ENCODE measurements at places on chromosomes 4 and X.

DNA sequence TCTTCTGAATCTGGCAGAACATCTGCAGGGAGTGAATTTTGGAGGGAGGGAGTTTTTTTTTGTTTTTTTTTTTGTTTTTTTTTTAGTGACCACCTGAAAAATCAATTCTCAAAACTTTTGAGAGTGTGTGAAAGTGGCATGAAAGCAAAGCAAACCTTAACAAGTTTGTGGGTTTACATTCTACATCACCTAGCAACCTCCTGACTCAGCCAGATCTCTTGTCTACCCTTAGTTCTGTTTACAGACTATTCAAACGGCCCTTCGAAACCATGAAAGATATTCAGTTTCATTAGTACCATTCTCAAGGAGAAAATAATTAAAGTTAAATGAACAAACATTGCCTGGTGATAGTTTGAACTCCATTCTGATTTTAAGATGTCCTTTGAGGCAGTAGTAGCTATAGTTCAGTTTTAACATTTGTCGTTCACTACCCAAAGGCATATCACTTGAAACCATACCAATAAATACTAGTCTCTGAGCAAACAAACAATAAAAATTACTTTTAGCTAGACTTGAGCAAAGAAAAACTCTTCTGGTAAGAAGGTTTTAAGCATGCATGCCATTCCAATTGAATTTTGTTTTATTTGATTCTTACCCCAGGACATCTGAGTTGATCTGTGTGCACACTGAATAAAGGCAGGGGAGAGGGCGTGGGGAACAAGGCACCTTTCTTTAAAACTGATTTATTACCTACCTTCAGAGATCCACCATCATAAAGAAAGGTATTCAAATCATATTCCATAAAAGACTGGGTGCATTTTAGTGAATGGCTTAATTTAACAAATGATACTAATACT lies 137.7 kb downstream of the ARX start:
- DNase-seq = peak; percentile 30

GRCh38 chr4:46146993-46147392 lies 23.1 kb upstream of the GABRG1 start:
- no peak for DNase-seq

GRCh38 chr4:120858776-120859175 lies 63.8 kb downstream of the PRDM5 start:
- no peak for DNase-seq

- DNase-seq = no peak
These were observed 136.5 kb upstream of the AADAT start for GRCh38 chr4:170226288-170226687.

GRCh38 chrX:5155301-5155700 lies 1073.4 kb downstream of the NLGN4X start:
- DNase-seq = no peak

- DNase-seq = no peak
These were observed 1420.4 kb downstream of the RAPGEF2 start for GRCh38 chr4:160523231-160523630.

DNA sequence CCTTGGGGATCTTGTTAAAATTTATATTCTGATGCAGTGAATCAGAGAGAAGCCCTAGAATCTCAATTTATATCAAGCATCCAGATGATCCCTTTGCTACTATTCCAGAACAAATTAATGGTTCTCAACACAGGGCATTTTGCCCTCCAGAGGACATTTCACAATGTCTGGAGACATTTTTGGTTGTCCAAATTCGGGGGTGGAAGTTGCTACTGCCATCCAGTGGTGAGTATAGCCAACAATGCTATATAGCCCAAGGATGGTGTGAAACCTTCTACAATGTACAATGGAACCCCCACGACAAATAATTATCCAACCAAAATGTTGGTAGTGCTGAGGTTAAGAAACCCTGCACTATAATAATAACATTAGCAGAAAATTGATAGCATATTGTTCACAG lies 2440.0 kb downstream of the PCDH7 start:
- DNase-seq = peak; percentile 13

DNA sequence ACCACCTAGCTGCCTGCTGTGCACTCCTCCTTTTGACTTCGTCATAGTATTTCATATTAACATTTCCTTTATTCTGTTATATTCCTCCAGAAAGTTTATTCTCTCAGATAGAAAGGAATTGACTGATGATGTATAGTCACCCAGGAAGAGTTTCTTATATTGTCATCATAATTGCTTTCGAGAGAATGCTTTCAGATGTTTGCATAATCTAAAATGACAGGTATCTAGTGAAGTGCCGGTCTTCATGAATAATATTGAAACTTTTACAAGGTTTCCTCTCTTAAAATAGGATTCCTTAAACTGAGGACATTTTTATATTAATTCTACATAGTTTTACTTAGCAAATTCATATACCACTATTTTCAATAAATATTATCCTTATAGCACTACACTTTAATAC lies 10.1 kb downstream of the SEC24D start:
- no peak for DNase-seq

GRCh38 chrX:155334486-155335336 lies at the start of gene CLIC2:
TSS of gene CLIC2 (minus strand) at chrX:155334614. CDS start at chrX:155334427, 187 bp downstream.
- DNase-seq = no peak

GRCh38 chrX:150767045-150767395 lies 73.8 kb downstream of the MTMR1 start:
- no peak for DNase-seq

- DNase-seq = no peak
These were observed 20.6 kb upstream of the KIAA0232 start for GRCh38 chr4:6761649-6762615.

DNA sequence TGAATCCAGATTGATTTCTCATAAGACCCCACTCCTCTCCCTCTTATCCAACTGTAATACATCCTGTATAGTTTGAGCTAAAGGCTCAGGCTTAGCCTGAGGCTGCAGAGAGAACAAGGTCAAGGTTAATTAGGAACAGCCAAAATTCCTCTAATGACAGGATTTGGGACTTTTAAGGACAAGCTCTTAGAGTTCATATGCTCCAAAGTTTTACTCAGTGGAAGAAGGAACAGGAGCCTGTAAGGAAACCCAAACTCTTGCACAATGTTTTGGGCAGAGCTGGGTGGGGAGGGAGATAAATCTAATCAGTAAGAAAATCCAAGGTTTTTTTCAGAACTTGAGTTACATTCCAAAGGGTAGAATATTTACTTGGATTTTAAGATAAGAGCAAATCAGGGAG lies 238.8 kb downstream of the QDPR start:
- DNase-seq = no peak

- no peak for DNase-seq
These were observed 31.1 kb upstream of the BMPR1B start for GRCh38 chr4:94726524-94727123.

- DNase-seq = no peak
These were observed 20.0 kb upstream of the EFNB1 start for GRCh38 chrX:68808686-68809357.

DNA sequence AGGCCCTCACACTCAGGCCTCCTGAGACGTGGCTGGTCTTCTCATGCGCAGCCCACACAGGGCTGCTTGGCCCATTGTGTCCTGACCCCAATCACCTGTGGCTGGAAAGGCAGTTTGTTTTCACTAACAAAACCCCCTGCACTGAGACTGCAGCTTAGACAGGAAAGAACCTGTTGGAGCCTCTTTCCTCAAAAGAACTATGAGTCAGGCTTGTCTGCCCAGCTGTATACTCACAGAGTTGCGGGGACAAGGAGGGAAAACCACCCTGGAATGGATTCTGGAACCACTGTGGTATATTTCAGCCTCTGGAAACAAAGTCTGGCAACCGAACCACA lies 5.2 kb upstream of the TMEM156 start:
- no peak for DNase-seq

GRCh38 chrX:69991685-69992084 lies 58.1 kb downstream of the AWAT2 start:
- DNase-seq = no peak

DNA sequence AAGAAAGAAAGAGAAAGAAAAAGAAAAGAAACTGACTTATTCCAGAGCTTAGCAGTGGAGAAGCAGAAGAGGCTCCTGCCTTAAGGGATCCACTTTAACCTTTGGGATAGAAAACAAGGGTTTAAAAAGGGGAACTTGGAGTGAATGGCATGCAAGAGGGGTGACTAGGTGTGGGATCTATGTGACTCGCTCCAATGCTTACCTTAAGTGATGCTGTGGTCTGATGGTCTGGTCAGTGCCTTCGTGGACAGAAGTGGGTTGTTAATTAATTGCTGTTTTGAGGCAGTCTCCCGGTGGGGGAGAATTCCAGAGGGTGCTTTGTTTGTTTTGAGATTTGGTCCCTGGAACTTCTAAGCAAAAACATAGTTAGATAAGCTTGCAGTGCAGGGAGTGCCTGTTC lies 21.1 kb upstream of the RHOXF1 start:
- DNase-seq = no peak

DNA sequence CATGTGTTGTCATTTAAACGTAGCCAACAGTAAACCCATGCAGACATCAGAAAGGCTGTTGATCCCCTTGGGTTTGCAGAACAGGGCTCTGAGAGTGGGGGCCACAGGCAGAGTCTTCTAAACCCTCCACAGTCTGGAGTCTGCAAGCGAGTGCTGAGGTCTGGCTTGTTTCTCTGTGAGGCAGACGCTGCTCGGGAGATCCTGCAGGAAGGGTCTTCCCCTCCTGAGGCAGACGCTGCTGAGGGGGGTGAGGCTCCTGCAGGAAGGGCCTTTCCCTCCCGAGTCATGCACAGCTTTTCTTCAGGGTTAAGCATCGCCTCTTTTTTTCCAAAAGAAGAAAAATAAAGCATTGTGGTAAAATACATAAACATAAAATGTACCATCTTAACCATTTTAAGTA lies 17.1 kb upstream of the PDE6B start:
- DNase-seq = no peak

DNA sequence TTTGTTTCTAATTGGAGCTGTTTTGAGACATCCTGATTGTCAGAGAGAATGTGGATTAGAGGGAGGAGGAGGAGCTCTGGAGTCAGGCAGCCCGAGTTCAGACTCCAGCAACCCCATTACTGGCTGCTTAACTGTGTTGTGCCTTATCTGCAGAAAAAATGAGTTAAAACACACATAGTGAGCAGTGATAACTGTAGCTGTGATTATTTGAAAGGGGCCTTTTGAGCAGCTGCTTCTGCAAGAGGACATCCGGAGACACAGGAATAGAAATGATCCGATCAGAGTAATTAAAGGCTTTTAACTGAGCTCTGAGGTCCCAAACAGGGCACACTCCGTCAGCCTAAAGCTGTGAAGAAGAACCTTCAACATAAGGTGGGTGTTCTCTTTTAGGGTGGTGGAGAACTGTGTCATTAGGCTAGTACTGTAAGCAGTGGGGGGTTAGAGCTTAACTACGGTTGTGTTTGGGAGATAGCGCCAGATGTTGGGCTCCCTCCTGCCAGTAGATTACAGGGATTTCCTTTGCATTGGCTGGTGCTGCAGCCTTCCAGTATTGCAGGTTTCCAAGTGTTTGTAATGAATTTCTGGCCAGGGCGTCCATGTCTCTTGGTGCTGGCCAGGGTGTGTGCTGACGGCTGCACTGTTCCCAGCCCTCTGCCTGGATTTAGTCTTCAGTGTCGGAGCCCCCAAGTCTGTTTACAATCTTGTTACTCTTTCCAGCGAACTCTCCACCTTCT lies 24.3 kb downstream of the ADD1 start:
- DNase-seq = peak; percentile 28

DNA sequence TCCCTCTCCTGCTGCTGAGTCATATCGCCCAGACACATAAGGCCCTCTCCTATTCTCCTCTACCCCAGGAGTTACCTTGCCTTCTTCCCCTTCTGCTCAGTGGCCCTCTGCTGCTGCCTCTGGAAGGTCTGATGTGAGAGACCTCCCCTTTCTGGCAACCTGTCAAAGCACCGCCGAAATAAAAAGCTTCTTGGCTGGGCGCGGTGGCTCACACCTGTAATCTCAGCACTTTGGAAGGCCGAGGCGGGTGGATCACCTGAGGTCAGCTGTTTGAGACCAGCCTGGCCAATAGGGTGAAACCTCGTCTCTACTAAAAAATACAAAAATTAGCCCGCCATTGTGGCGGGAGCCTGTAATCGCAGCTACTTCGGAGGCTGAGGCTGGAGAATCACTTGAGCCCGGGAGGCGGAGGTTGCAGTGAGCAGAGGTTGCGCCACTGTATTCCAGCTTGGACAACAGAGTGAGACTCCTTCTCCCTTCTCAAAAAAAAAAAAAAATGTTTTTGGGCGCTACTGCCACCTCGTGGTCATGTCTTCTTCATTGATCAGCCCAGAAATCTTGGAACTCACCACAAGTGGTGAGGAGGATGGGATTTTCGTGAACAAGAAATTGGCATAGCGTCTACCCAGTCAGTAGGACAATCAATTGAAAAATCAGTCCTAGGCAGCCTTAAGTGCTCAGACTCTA lies 8.6 kb upstream of the ZXDA start:
- DNase-seq = no peak

GRCh38 chr4:49032440-49033161 lies 46.5 kb downstream of the CWH43 start:
- DNase-seq = peak; percentile 34

Data from NCI-H2081 (cell line).